ENCODE measurements at places on chromosomes 2 and 18. TPM values are rescaled to one million over a fixed set of nuclear protein-coding genes. Genes with fewer than 3 reads are reported as not detected.
A peak's percentile ranks its signal among the peaks of the same experiment; 100 is the strongest.

SERPINB4 gene
- total RNA-seq = not detected

WNT10A gene
- total RNA-seq = 11.1 TPM

DNA sequence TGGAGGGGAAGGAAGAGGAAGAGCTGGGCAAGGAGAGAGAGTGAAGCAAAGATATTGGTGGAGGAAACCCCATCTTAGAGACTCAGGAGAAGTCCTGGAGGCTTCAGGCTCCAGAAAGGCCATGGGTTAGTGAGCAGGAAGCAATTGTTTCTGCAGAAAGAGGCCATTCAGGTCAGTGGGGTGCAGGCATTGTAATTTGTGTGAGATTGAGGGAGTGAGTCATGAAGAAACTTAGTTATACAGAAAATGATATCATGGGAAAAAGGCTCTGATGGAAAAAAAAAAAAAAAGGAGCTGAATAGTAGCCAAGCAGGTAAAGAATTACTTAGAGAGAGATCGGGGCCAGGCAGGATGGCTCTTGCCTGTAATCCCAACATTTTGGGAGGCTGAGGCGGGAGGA lies 4.0 kb downstream of the EMILIN2 start:
- H3K27ac ChIP-seq = no peak overlapping the region
- DNase-seq = no peak
- H3K27me3 ChIP-seq = peaks cover 21% of the 10 kb centered on the region
- H3K4me3 ChIP-seq = no peak overlapping the region
- H3K4me1 ChIP-seq = peaks cover 29% of the 10 kb centered on the region
- no peaks in the 10 kb centered on the region for H3K36me3 ChIP-seq

DNA sequence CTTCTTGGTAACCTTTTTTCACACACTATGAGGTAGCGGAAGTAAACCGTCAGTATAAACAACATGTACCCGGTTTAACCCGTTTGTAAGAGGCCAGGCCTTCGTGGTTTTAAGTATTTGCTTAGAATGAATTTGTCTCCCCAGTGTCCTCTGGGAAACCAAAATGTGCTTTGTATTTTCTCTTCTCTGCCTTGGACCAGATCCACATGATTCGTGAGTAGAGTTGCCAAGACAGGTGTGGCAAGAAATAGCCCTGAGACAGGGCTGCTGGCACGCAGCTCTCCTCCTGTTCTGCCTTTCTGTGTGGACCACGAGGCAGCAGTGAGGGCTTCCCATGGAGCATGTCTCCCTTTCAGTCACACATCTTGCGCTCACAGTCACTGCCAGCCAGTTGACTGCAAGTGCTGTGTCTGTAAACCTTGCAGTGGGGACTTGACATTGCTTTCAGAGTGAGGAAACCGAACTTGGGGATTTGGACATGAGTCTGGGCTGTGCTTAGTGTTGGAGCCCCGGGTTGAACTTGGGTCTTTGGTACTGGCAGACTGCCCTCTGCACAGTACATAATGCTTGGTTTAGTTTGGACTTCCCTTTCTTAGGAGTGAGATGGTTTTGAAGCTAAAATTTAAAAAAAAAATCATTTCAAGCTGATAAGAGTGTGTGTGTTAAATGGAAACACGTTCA lies 19.1 kb downstream of the BCL2L11 start:
- H3K4me3 ChIP-seq = no peak overlapping the region
- H3K27me3 ChIP-seq = no peaks in the 10 kb centered on the region
- H3K36me3 ChIP-seq = peaks cover 3% of the 10 kb centered on the region
- H3K27ac ChIP-seq = no peak overlapping the region

DNA sequence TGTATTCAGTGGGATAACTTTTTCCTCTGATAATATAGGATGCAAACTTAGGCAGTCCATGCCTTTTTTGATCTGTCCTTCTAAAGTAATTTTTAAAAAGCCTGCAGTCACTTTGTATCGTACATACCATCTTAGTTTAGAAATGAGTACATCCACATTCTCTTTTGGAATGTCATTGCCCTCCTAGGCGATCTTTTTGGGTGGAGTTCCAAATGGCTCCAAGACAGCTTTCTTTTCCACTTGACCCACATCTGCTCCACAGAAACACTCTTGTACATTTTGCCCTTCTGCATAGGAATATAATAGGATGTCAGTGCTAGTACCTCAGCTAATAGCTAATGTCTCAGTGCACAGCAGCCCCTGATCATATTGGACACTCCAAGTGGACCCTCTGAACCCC lies 21.8 kb upstream of the HTR2B start:
- no peak overlapping the region for H3K27ac ChIP-seq
- no peaks in the 10 kb centered on the region for H3K4me1 ChIP-seq
- H3K4me3 ChIP-seq = no peak overlapping the region
- no peaks in the 10 kb centered on the region for H3K27me3 ChIP-seq
- no peak for DNase-seq
- H3K36me3 ChIP-seq = peaks cover 12% of the 10 kb centered on the region

DNA sequence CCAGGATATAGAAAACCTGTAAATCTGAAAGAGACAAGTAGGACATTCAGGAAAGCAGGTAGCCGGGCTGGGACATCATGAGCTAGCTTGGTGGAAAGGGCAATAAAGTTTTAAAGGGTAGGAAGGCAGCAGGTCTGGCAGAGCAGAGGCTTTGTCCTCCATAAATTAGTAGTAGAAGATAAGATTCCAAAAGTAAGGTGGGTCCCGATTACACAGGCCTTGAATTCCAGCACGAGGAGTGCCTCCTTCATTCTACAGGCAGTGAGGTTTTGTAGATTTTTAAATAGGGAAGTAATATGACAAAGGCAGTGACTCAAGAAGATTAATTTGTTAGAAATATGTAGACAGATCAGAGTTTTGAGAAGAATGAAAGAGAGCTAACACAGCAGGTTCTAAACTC lies 160.7 kb downstream of the DTNB start:
- H3K36me3 ChIP-seq = no peaks in the 10 kb centered on the region
- no peaks in the 10 kb centered on the region for H3K4me1 ChIP-seq
- no peak overlapping the region for H3K27ac ChIP-seq
- H3K27me3 ChIP-seq = no peaks in the 10 kb centered on the region
- H3K4me3 ChIP-seq = no peak overlapping the region

DNA sequence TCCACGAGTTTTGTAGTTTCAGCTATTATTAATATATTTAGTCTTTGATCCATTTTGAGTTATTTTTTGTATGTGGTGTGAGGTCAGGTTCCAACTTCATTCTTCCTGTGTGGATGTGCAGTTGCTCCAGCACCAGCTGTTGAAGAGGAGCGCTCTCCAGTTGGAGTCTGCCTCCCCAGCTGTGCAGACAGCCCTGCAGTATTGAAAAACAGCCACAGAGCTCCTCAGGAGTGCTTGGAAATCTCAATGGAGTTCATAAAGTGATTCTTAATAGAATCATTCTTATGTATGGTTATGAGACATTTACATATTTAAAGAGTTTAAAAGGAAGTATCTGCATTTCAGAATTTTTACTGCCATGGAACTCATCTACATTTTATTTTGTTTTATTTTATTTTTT lies 17.3 kb downstream of the DGKD start:
- H3K27ac ChIP-seq = no peak overlapping the region
- no peaks in the 10 kb centered on the region for H3K36me3 ChIP-seq
- no peak for DNase-seq
- H3K4me3 ChIP-seq = no peak overlapping the region
- H3K27me3 ChIP-seq = no peaks in the 10 kb centered on the region

GRCh38 chr2:141392517-141393213 lies 738.2 kb downstream of the LRP1B start:
- no peak overlapping the region for H3K4me3 ChIP-seq
- DNase-seq = no peak
- no peaks in the 10 kb centered on the region for H3K4me1 ChIP-seq
- H3K27ac ChIP-seq = no peak overlapping the region

DNA sequence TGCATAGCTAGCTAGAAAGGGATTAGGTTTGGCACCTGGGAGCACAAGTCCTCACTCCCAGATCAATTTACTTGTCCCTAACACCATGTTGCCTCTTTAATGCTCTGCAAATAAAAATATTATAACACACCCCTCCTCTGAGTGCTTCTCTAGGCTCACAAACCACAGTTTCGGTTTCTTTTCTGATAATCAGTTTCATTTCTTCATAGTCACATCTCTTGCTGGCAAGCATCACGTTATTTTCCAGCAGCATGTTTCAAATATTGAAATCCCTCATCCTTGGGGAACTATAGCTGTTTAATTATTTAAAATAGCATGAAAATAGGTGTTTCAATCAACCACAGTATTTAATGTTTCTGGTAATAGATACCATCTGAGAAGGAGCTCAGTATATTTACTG lies 13.9 kb upstream of the SMCHD1 start:
- H3K27me3 ChIP-seq = no peaks in the 10 kb centered on the region
- peaks cover 86% of the 10 kb centered on the region for H3K4me1 ChIP-seq
- no peaks in the 10 kb centered on the region for H3K36me3 ChIP-seq
- DNase-seq = peak; percentile 62
- no peak overlapping the region for H3K4me3 ChIP-seq

DNA sequence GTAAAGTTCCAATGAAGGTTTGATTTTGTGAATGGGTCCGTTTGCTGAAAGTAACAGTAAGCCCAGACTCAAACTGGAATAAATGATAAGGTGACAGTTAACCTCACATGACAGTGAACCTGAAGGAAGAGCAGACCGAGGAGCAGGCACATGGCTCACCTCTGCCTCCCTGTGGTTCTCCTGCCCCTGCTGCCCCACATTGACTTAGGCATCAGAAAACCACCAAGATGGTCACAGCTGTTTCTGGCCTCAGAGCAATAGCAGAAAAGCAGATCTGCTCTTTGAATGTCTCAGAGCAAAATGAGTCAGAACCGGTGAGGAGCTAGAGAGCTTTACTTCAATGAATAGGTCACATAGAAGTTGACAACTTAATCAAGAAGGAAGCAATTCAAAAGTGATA lies 487.6 kb downstream of the METTL4 start:
- no peak overlapping the region for H3K4me3 ChIP-seq
- no peaks in the 10 kb centered on the region for H3K4me1 ChIP-seq
- no peaks in the 10 kb centered on the region for H3K27me3 ChIP-seq
- H3K36me3 ChIP-seq = no peaks in the 10 kb centered on the region
